NB4 (cell line): ENCODE measurements at places on chromosomes 12 and 14.

DNA sequence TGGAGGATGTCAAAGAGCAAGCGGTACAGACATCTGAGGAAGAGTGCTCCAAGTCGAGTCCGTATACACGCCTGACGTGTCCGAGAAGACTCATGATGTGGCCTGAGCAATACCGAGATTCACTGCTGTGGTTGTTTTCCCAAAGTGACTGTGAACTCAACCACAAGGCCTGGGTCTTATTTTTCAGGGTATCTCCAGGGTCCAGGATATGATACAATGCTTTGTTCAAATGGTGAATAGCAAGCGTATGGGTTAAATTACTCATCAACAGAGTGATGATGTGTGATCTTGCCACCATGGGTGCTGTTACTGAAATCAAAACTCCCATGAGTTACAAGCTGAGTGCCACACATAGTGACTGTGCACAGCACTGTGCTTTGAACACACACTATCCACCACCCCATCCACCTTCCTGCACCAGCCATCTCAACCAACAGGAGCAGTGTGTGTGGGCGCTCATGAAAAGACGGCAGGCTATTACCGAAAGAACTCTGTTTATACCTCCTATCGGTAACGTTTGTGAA is 109.6 kb downstream of the BCAT1 start:
- DNase-seq = no peak

- no peak for DNase-seq
Observed at GRCh38 chr12:58647495-58647894, 272.8 kb downstream of the LRIG3 start.

- DNase-seq = no peak
Observed at GRCh38 chr12:62705846-62706245, 229.1 kb downstream of the PPM1H start.

- no peak for DNase-seq
Observed at GRCh38 chr12:88015825-88016224, 13.4 kb downstream of the C12orf50 start.

DNA sequence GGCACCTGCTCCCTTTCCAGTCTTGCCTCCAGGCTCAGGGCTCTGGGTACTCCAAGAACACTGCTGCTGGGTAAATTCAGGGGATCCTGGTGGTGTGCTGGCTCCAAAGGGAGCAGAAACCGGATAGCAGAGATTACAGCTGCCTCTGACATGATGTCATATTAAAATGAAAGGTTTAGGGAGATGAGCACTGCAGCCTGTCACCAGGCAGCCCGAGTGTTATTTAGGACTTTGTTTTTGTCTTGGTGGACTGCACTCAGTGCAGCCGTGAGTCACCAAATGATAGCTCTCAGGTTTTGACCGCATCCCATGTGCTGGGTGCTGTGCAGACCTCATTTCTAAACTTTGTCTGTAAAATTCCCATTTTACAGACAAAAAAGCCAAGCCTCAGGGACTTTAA is 266.0 kb upstream of the CRY1 start:
- DNase-seq = no peak

DNA sequence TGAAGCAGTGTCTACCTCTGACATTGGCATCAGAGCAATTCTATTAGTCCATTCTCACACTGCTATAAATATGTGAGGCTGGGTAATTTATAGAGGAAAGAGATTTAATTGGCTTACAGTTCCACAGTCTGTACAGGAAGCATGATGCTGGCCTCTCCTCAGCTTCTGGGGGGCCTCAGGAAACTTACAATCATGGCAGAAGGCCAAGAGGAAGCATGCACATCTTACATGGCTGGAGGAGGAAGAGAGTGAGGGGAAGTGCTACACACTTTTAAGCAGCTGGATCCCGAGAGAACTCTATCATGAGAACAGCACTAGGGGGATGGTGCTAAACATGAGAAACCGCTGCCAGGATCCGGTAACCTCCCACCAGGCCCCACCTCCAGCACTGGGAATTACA is 25.7 kb upstream of the SEL1L start:
- no peak for DNase-seq

- DNase-seq = no peak
Observed at GRCh38 chr12:19527866-19528265, 88.6 kb downstream of the AEBP2 start.

GRCh38 chr14:61878931-61879330 is 116.7 kb downstream of the SNAPC1 start:
- no peak for DNase-seq
